ENCODE measurements at places on chromosomes 6 and 20.

- DNase-seq, result no peak
Observed at GRCh38 chr6:6543181-6543879, 45.2 kb upstream of the LY86 start.

GRCh38 chr20:59151820-59152219, 11.8 kb upstream of the ZNF831 start:
- DNase-seq, result no peak

GRCh38 chr6:23106951-23107350, 537.6 kb downstream of the HDGFL1 start:
- peak; percentile 44 for DNase-seq

- no peak for DNase-seq
Observed at GRCh38 chr20:4957187-4957586, 44.1 kb downstream of the SLC23A2 start.

GRCh38 chr20:15776770-15777466, 796.3 kb downstream of the KIF16B start:
- DNase-seq, result no peak

GRCh38 chr20:1242530-1242929, 16.7 kb downstream of the RAD21L1 start:
- DNase-seq, result peak; percentile 75

GRCh38 chr20:25695532-25696370, 902 bp downstream of the ZNF337 start:
- no peak for DNase-seq

- no peak for DNase-seq
Observed at GRCh38 chr6:157329829-157330228, 6.5 kb upstream of the TMEM242 start.

GRCh38 chr20:25489221-25489871, 81.9 kb downstream of the GINS1 start:
- DNase-seq, result no peak

GRCh38 chr20:50655311-50655880, 35.9 kb downstream of the RIPOR3 start:
- no peak for DNase-seq

DNA sequence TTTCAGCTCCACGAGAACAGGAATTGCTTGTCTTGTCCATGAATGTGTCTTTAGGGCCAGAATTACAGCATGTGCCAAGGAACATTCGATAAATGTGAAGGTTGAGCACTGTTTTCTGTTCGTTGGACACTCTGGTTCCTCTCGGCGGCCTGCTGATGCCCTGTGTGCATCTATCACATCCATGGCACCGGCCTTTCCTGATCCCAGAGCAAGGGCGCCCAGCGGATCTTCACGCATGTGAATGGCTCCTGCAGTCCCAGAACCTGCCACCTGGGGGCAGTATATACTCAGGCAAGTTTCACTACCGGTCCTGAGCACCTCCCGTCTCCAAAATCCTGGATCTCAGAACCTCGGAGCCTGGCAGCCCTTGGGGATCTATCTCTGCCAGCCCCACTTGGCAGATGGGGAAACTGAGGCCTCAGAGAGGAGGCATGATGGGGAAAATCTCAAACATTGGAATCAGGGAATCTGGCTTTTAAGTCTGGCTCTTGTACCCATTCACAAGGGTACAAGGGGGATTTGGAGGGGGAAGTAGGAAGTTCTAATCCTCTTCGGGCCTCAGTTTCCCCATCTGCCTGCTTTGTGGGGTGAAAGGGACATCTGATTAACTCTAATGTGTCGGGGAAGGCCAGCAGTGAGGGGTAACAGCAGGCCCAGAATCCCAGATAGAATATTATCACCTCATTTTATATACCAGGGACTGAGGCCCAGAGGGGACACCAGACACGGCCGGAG, 4.3 kb upstream of the CEBPB start:
- peak; percentile 61 for DNase-seq

GRCh38 chr20:57844626-57845596, 135.1 kb upstream of the PMEPA1 start:
- DNase-seq, result no peak

DNA sequence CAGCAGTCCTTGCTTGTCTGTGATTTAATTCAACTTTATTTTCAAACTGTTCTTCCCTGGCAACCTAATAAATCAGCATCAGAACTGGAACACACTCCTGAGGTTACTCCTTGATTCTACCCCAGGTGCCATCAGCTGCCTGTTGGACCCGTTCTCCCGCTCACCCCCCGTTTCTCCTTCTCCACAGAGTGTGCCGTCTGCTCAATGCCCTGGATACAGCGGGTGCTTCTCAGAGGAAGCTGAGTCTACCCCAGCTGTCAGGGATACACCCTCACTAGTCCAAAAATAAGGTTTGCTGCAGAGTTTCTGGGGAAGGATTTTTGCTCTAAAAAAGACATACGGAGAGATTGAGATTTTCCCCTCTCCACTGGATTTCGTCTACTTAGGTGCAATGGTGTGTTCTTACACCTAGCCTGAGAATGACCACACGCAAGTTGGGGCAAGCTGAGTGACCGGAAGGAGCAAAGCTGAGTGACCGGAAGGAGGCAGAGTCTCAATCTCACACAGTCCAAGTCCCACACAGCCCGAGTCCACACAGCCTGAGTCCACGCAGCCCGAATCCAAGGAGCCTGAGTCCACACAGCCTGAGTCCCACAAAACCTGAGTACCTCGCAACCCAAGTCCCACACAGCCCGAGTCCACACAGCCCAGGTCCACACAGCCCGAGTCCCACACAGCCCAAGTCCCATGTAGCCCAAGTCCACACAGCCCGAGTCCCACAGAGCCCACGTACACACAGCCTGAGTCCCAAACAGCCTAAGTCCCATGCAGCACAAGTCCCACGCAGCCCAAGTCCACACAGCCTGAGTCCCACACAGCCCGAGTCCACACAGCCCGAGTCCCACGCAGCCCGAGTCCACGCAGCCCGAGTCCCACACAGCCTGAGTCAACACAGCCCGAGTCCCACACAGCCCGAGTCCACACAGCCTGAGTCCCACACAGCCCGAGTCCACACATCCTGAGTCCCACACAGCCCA, 58.6 kb upstream of the DACT2 start:
- DNase-seq, result no peak

DNA sequence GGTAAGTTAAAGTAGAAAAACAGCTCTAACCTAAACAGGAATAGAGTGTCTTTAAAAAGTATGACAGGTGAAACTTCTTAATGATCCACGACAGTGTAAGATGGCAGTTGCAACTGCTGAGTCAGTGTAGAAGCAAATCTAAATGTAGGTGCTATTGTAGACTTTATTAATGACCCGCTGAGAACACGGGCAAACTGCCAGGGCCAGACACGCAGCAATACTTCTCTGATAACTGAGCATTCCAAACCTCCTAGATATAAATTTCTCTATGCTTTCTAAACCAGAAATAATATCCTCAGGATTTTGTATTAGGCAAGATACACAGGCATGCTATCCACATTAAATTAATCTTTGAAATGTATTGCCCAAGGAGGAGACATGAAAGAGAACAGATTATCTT, 1076.4 kb downstream of the HACE1 start:
- DNase-seq, result no peak

DNA sequence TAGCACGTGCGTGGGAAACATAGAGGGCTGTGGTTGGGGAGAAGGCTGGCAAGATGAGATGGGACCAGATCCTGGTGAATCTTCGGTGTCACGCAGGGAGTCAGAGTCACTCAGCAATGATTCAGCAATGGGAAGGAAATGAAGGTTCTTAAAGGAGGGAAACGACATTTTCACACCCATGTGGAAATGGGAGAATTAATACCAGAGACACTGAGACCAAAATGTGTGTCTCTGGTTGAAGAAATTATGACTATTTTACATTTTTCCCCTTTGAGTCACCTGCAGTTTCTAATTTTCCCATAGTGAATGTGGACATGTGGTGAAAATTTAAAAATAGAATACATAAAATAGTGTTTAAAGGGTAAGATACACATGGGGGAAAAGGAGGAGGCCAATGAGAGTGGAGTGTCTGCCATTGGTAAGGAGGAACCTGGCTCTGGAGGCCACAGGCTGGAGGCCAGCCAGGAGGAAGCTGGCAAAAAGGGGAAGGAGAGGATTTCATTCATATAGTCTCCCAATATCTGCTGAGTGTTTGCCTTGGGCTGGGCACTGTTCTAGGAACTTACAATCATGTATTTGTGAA, 17.5 kb downstream of the NRN1 start:
- DNase-seq, result no peak
